CD4-positive, alpha-beta T cell (primary cell): ENCODE measurements at places on chromosomes 6 and 20. TPM values are rescaled to one million over a fixed set of nuclear protein-coding genes. Genes with fewer than 3 reads are reported as not detected.

Gene SUMO4
- total RNA-seq, result 8.7 TPM

Gene SNX5
- total RNA-seq, result 58.3 TPM

Gene FOXF2
- not detected for total RNA-seq

Gene MLN
- not detected for total RNA-seq

DNA sequence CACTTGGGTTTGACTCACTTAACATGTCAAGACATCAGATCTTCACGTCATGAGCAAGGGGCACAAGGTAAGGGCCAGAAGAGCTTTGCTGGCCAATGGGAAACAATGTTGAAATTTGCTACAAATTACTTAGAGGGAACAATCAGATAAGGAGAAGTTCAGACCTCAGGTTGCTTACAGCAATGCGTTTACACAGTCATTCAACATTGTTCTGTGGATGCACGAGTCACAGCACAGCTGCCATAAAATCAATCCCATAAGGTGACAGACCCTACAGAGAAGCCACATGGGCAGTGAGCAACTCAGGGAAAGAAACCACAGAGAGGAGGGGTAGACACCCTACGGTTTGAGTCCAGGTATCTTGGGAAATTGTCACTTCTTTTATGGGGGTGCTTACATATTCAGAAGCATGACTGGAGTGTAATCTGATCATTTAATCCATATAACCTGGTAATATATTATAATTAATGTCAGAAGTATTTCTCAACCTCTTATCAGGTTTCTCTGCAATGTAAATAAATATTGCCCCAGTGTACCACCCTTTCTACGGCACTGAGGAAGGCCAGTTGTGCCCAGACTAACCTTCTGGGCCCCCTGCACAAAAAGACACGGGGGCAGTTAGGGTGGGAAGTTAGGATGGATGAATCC lies 2.3 kb upstream of the SLC22A2 start:
- no peak for DNase-seq

DNA sequence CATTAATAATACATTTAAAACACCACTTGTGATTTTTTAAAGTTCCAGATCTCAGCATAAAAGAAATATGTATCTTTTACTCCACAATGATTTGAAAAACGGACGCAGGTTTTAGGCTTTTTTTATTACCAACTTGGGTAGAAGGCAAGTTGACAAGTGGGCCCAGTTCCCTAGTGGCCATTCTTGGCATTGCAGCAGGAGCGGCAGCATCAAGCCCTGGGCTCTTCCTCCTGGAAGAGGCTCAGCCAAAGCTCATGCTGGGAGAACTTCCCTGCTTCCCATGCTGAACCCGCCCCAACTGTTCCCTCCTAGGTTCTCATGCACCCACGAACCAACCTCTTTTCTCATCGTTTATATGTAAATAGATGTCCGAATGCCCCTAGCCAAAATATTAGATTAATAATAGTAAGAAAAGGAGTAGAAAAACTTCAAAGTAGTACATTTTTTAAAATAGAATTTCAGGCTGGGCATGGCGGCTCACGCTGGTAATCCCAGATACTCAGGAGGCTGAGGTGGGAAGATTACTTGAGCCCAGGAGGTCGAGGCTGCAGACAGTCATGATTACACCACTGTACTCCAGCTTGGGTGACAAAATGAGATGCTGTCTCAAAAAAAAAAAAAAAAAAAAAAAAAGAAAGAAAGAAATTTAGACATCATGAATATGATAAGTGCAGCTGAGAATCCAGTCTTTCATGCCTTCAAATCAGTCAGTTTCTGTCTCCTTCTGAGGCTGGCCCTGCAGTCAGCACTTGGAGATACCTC lies 18.2 kb upstream of the MYB start:
- no peak for DNase-seq

GRCh38 chr20:45545754-45546453 lies 1.3 kb downstream of the EPPIN start:
- DNase-seq, result no peak

GRCh38 chr20:20443504-20443903 lies 75.6 kb downstream of the INSM1 start:
- DNase-seq, result no peak

DNA sequence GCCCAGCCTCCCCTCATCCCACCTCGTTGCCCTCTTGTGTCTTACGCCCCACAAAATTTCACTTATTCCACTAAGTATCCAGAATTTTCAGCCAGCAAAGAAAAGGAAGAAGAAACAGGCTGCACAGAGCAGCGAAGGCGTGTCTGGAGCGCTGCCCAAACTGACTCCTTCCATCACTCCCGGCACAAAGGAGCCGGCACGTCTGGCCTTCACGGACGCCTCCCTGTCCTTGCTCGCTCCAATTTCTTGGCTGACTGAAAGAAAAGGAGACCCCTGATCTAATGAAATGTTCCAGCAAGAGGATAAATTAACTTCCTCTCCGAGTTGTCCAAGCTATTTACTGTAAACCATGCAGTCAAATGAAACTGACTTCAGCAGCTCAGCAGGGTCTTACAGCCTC lies 152.3 kb upstream of the CDH4 start:
- DNase-seq, result no peak

- DNase-seq, result peak; percentile 22
These were observed 50.5 kb downstream of the MCUR1 start for GRCh38 chr6:13763740-13764381.

DNA sequence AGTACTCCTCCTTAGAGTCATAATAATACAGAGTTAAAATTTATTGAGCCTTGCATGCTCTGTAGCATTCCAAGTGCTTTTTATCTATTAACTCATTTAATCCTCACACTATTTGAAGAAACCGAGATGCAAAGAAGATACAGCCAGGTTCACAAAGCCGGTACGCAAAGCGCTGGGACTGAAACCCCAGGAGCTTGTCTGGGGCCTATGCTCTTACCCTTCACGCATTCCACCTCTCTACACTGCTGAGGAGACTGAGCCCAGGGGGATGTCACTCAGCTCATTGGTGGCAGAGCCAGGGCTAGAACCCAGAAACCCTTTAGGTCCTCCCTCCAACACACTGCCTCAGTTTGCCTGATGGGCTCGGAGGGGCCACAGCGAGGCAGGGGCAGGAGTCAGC lies 19.7 kb upstream of the MRPS18A start:
- no peak for DNase-seq
